ENCODE measurements at places on chromosomes 1 and 21.

GRCh38 chr1:32013386-32014198, at the start of gene KHDRBS1:
TSS of gene KHDRBS1 (plus strand) at chr1:32013868. CDS start at chr1:32013996, 128 bp downstream.
- DNase-seq: peak; percentile 99

GRCh38 chr1:226731257-226731893, 7.7 kb downstream of the ITPKB start:
- no peak for DNase-seq

DNA sequence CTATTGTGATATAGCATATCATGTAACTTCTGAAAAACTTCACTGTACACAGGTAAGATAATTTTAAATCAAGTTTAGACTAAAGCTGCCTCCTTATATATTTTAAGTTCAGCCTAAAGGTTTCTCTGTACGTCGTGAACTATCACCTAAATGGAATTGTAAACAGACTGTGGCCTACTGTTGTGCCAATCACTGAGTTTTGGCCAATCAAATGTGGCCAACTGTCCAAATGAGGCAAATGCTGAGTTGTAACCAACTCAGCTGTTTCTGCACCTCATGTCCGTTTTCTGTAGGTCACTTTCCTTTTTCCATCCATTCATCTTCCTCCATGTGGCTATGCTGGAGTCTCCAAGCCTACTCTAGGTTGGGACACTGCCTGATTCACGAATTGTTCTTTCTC, 63.7 kb upstream of the ST6GALNAC3 start:
- no peak for DNase-seq

DNA sequence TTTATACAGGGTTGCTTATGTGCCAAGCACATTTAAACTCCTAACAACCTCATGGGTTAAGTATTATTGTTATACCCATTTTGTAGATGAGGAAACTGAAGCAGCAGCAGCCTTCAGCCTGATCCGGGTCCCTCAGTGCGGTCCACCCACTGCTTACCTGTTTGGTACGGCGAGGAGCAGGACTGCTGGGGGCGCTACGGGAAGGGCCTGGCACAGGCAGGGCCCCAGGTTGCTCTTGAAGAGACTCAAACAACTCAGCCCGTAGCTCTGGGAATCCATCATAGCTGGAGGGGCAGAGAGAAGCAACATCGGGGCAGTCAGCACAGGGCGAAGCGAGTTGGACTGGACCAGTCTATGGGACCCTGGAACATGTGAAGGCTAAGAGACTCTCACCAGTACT, 9.2 kb downstream of the DENND4B start:
- no peak for DNase-seq

GRCh38 chr1:219189021-219189824, 15.5 kb downstream of the LYPLAL1 start:
- no peak for DNase-seq

DNA sequence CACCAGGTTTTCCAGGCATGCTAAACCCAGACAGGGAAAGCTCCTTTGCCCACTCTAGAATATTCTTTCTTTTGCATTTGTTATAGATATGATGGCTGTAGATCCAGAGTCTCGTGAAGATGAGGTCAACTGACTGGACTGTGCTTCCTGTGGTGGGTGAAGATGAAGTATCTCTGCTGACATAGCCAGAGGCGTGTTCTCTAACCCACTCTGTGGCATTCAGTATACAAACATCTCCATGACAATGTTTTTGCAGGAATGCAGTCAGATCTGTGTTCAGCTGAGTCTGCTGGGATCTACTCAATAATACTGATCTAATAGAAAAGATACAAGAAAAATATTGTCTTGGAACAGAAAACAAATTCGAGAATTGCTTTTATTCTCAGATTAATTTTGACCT, 11.3 kb downstream of the RWDD2B start:
- no peak for DNase-seq

DNA sequence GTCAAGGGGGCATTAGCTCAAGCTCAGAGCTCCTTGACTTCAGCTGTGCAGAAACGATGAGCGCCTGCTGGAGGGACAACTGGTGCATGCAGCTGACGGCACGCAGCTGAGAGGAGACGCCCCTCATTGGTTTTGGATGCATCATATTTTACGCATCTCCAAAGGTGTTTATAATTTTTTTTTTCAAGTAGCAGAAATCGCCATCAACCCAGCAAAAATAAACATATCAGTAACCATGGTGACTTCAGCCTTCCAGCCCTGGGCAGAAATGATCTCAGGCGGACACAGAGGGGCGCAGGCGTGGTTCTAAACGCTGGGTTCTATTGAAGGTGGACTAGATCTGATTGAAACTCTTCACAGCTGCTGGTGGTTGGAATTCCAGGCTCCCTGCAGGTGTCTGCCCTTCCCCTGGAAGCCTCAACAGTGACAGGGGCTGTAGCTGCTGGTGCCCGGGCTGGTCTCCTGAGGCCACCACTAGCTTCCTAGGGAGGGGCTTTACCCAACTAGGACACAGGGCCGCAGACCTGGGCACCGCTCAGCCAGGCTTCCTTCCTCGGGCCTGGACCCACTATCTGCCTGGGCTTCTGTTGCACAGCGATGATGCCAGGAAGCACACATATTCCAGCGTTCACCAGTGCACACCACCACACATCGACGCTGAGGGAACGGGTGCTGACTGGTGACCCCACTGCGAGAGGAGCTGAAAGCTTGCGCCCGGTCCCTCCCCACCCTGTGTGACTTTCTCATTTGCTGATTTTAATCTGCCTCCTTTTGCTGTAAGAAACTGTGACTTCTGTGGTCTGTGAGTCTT, 63.7 kb upstream of the ABCG1 start:
- no peak for DNase-seq

DNA sequence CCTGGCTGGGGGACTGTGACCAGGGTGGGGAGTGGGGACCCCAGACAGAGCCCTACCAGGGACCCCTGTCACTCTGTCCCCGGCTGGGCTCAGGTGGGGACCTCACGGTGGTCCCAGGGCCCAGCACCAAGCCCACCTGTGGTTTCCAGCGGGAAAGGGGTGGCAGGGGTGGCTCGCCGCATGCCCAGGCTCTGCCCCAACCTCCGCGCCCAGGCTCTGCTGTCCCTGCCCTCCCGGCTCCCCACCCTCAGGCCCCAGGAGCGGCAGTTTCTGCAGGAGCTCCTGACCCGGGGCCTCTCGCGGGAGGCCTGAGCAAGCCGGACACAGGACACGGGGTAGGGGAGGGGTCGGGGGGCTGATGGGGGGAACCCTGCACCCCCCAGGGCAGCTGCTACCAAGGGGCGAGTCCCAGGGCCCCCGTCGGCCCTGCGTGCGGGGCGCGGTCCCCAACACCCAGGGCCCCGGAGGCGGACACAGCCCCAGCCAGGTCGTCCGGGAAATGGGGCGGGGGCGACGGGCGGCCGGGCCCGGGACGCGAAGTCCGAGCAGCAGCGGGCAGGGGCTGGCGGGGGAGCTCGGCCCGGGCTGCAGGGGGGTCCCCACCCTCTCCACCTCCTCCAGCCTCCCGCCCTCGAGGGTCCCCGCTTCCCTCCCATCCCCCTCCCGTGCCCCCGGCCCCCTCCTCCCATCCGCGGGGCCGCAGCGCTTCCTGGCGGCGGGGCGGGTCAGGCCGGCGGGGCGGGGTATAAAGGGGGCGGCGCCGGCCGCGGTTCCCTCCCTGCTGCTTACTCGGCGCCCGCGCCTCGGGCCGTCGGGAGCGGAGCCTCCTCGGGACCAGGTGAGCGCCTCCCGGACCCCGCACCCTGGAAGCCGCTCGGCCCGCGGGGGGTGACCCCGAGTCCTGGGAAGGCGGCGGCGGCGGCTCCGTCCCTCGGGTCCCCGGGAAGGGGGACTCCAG, at the start of gene COL6A2:
Gene COL6A2, plus strand, starts transcription at position 777 of the 958 bp plus-strand sequence.
- peak; percentile 77 for DNase-seq

DNA sequence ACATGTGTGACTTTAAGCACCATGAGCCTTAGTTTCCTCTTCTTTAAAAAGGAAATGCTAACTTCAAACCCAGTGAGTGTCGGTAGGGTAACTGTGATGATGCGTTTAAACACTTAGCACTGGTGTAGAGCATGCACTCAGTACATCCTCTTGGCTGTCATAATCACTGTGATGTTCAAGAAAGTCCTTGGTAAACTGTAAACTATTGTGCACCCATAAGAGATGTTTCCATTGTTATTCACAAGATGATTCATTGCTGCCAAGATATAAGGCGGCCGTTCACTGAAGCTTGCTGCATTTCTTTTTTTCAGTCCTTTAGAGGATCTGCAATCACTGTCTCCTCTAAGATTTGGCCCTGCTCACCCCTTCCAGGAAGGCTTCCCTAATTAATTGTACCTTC, 61.8 kb upstream of the DAB1 start:
- DNase-seq: no peak

- DNase-seq: peak; percentile 33
Observed at GRCh38 chr1:7705048-7705907, 65.8 kb upstream of the VAMP3 start.

GRCh38 chr21:33007747-33008146, 18.0 kb upstream of the OLIG2 start:
- DNase-seq: no peak

DNA sequence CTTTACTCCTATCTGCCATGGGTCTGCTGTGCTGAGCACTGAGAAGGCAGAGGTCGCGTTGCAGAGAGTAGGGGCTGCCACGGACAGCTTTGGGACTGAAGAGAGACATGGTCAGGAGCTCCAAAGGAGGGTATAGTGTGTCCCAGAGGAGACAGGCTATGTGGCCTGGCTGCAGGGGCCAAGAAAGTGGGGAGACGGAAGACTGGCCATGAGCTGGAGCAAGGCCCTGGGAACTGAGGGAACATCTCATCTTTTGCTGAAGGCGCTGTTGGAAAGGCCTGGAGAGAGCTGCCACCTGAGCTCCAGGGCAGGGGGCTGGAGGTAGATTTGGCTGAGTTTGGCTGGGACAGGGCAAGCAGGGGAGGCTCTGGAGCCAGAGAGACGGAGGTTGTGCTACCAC, 55.8 kb upstream of the AJAP1 start:
- DNase-seq: no peak

Measured in heart right ventricle (tissue), 16 donors.